ENCODE measurements at places on chromosomes 3 and 15.
A peak's percentile ranks its signal among the peaks of the same experiment; 100 is the strongest.

DNA sequence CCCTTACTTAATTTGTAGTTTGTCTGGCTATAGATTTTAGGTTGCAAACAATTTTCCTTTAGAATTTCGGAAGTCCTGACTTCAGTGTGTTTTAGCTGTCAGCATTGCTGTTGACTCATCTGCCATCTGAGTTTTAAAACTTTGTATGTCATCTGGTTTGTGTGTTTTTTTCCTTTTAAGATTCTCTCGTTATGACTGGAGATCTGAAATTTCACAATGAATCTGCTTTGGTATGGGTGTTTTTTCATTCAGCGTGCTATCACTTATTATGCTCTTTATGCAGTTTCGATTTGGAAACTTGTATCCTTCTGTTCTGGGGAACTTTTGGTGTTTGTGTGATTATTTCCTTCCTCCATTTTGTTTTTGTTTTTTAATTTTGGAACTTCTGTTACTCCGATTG is 53.7 kb upstream of the ZNF280D start:
- DNase-seq, result peak; percentile 61

- no peak for DNase-seq
Observed at GRCh38 chr3:27630885-27631284, 91.2 kb downstream of the EOMES start.

GRCh38 chr3:135059580-135059979 is 264.5 kb downstream of the EPHB1 start:
- no peak for DNase-seq

DNA sequence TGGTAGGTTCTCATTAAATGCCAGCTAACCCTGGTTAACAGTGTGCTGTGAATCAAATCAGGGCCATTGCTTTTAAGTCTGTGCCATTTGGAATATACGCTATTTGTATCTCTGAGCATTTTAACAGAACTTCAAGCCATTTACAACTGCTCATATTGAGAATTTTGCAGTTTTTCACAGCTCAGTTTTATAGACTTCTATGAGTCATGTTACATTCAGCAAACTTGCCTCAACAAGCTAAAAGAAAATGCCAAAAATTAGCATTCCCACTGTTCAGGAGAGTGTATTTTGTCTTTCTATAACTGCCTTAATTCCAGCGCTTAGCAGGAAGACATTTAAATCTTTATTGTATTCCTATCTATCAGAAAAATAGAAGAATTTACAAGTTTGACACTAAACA is 196.4 kb downstream of the GBE1 start:
- DNase-seq, result no peak

GRCh38 chr15:48510976-48511375 is 134.5 kb downstream of the FBN1 start:
- no peak for DNase-seq

DNA sequence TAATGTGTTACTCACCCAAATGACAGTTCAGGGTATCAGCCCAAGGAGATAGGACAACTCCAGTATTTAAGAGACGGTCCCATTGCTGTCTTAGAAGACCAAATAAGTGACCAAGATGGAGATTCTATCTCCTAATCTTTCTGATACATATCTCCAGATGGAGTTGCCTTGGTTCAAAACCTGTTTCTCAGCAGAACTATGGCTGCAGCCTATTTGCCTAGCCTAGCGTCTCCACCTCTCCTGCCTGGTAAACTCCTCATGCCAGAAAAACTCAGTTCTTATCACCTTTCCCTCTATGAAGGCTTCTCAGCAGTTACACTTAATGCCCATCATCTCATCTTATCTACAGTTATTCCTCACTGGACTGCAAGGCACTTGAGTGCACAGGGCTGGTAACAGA is 1.2 kb upstream of the CSPG5 start:
- DNase-seq, result no peak

Measured in GM10248 (cell line).